Mesenteric fat pad (tissue), 1 donor: ENCODE measurements at places on chromosomes 4 and X. TPM values are rescaled to one million over a fixed set of nuclear protein-coding genes. Genes with fewer than 3 reads are reported as not detected.

GRCh38 chr4:85928775-85929591 is 430.9 kb downstream of the MAPK10 start:
- DNase-seq, result no peak

The DAPP1 gene
- total RNA-seq, result 4.9 TPM

- DNase-seq, result no peak
Measured at GRCh38 chrX:22534643-22535042, 261.9 kb downstream of the CBLL2 start.

DNA sequence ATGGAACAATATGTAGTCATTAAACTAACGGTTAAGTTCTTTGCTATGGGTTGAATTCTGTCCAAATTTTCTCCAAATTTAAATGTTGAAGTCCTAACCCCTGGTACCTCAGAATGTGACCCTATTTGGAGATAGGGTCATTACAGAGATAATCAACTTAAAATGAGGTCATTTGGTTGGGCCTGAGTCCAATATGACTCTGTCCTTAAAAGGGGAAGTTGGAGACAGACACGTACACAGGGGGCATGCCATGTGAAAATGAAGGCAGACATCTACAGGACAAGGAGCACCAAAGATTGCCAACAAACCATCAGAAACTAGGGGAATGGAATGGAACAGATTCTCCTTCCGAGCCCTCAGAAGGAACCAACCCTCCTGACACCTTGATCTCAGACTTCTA is 492.0 kb upstream of the FTHL17 start:
- DNase-seq, result no peak

DNA sequence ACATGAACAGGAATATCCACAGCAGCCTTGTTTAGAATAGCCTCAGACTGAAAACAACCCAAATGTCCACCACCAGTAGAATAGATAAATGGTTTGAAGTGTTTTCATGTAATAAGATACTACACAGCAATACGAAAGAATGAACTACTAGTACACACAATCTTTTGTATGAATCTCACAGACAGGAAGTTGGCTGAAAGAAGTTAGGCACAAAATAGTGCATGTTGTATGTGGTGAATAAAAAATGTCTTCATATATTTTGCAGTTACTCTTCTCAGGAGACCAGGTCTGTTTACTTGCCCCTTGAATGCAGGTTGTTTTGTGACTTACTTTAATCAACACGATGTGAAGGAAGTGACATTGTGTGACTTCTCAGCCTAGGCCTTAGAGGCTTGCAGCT is 75.9 kb upstream of the LEF1 start:
- DNase-seq, result no peak

GRCh38 chr4:181503687-181504390 is 739.4 kb upstream of the TENM3 start:
- no peak for DNase-seq
